ENCODE measurements at places on chromosomes 11 and 22.
A peak's percentile ranks its signal among the peaks of the same experiment; 100 is the strongest.

GRCh38 chr11:36239636-36240035 is 49.6 kb downstream of the COMMD9 start:
- DNase-seq = no peak

DNA sequence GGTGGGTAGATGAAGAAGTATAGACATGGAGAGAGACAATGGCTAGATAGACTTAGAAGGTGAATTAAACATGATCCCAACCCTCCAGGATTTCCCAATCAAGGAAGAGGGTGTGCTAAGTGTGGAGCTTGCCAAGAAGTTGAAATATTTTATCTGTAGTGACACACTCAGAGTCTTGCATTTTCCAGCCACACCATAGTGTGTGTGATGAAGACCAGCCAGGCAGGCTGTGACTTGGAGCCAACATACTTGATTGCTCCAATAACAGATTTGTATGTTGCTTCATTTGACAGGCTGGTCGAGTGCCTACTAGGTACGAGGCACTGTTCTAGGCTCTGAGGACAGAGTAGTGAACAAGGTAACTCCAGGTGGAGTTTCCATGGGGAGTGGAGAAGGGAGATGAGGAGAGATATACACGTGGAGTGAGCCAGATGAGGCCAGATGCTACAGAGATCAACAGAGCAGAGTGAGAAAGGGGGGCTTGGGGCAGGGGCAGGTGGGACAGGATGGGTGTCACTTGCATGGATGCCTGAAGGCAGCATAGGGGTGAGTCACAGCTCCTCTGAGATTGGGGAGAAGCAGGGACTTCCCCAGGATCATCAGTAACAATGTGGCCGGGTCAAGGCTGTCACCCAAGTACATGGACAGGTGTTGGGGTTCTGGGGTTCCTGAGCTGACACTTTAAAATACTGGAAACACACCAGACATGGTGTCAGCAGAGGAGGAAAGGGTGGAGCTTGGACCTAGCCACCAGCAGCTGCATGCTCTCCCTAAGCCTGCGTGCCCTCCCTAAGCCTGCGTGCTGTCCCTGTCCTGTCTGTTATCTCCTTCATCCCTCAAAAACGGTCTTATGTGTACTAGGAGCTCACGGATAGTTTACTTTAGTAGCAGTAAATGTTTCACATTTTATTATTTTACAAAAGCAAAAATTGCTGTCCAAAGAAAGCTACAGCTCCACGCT is 23.6 kb downstream of the PDGFB start:
- DNase-seq = peak; percentile 94

DNA sequence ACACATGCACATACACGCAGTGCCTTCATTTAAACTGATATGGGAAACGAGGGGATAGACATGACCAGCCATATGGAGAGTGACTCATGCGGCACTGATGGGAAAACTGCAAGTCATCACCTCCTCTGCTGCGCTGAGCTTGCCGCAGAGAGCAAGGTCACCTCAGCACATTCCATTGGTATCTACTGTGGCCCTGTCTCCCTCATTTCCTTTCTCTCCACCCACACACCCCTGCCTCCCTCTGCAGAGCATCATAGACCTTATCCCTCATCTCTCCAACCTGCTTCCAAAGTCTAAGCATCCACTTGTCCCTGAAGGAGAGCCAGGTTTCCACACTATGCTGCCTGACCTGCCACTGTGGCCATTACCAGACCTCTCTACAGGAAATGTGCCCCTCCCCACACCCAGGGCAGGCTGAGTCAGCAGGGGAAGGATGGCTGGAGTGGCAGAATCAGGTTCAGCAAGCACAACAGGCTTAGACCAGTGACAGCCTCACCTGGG is 116.9 kb upstream of the SNX19 start:
- DNase-seq = peak; percentile 99

DNA sequence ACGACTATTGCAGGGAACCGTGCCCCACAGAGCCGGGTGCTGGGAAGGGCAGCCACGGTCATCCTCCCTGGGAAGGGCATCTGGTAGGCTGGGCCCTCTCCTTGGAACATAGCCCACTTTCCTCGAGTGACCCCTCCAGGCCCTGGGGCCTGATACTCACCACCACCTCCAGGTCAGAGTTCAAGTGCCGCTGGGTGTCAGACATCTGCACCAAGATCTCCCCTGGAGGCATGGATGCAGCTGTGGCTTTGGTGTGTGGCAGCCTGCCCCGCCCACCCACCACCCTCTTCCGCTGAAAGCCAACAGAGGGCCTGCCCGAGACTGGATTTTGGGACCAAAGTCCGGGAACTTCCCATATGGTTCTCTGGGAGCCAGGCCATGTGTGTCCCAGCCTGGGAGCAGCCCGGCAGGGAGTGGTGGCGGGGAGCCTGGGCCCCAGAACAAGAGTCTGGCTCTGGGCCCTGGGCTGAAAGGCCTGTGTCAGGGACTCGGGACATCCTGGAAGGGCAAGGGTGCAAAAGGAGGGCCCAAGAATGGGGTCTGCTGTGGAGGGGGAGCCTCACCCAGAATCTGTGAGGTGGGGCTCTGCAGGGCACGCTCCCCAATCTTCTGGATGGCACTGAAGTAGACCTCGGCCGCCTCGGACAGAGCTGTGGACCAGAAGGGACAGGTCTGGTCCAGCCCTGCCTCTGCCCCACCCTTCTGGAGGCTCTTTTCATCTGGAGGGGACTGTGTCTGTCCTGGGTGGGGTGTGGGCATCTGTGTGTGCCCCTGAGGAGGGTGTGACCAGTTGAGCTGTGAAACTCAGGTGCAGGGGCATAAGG is 2.6 kb downstream of the BAIAP2L2 start:
- DNase-seq = no peak

- DNase-seq = no peak
Observed at GRCh38 chr11:87296627-87297026, 258.9 kb downstream of the TMEM135 start.
